ENCODE measurements at places on chromosomes 16 and 17.
A peak's percentile ranks its signal among the peaks of the same experiment; 100 is the strongest.

- DNase-seq, result no peak
Measured at GRCh38 chr16:426115-426905, 861 bp downstream of the RAB11FIP3 start.

- no peak for DNase-seq
Measured at GRCh38 chr16:20175358-20175757, 101.7 kb upstream of the GPR139 start.

DNA sequence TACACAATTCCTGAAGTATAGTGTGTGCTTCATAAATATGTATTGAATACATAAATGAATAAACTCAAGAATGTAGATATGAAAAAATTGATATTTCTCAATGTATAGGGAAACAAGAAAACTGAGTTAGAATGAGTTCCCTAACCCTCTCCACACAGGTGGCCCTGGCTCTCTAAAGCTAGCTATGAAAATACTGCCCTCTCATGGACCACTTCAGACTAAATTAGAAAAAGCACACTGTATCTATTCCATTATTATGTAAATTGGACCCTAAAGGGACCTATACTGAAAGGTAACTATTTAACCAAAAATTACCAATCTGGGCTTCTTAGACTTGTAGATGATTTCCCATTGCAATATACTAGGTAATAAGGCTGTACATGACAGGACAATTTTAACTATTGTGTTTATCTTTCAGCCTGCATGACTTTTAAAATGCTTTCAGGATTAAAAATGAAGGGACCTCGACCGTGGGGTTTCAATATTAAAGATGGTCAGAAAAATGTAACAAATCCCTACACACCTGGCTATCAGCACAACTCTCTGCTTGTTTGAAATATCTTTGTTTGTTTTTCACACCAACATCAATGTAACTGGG lies 672.5 kb upstream of the KIF2B start:
- no peak for DNase-seq

DNA sequence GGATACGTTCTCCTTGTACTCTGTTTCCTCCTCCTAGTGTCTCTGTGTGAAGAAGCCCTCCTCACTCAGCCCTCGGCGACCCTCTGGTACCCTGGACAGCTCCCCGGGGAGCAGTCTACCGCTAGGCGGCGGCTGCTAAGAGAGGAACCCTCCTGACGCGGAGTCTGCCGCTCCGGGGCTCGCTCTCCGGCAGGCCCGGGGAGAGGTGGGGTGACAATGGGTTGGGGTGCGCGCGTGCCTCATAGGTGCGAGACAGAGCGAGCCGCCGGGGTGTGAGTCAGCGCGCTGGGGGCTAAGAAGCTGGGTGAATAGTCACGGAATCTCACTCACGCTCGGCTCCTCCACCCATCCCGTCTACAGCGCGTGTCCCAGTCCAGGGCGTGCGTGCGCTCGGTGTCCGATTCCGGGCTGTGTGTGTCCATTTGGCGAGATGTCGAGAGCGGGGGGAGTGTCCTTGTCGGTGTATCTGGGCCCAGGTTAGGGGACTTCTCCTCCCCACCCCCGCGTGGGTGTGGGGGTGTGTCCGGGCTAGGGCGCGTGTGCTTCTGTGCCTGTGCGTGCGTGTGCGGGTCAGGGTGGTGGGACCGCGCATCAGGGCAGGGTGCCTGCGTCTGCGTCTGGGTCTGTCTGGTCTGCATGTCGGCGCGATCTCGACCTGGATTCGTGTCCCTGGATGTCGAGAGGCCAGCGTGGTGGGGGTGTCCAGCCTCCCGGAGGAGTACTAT lies 577 bp upstream of the HS3ST2 start:
- DNase-seq, result no peak

GRCh38 chr17:33647956-33648355 lies 354.9 kb upstream of the ASIC2 start:
- DNase-seq, result no peak

GRCh38 chr17:33002246-33002645 lies 10.6 kb downstream of the SPACA3 start:
- no peak for DNase-seq

DNA sequence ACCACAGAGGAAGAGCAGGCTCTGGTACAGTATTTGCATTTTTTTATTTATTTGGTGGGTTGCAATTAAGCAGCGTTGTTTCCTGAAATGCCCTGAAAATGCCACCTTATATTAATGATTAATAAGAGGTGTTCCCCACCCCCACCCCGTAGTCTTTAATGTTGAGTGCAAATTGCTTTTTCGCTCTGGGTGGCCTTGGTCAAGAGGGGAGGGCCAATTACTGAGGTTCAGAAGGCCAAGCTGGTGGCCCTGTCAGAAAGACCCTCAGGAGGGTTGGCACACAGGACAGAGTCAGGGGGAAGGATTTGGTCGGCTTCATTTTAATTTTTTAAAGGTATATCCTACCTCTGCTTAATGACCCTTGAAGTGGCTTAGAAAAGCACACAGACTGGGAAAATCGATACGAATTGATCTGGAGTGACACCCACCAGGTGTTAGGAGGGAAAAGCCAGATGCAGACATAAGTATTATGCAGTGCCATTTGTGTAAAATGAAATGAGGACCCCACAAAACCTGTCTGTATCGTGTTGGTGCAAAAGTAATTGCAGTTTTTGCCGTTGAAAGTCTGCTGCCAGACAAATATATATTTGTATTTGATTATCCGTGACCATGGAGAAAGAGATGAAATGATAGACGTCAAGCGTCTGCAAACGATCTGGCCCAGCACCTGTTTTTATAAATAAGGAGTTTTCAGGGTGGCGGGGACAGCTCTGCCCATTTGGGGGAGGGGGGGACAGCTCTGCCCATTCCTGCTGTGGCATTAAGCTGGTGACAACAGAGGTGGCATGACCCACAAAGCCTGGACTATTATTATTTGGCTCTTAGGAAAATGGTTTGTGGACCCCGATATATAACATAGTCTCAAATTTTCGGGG lies 143.8 kb upstream of the PLCG2 start:
- DNase-seq, result no peak

GRCh38 chr16:81885976-81886586 lies 107.0 kb downstream of the PLCG2 start:
- no peak for DNase-seq

GRCh38 chr16:77373726-77374125 lies 61.1 kb downstream of the ADAMTS18 start:
- no peak for DNase-seq

- no peak for DNase-seq
Measured at GRCh38 chr17:39612291-39612894, 4.7 kb upstream of the NEUROD2 start.

DNA sequence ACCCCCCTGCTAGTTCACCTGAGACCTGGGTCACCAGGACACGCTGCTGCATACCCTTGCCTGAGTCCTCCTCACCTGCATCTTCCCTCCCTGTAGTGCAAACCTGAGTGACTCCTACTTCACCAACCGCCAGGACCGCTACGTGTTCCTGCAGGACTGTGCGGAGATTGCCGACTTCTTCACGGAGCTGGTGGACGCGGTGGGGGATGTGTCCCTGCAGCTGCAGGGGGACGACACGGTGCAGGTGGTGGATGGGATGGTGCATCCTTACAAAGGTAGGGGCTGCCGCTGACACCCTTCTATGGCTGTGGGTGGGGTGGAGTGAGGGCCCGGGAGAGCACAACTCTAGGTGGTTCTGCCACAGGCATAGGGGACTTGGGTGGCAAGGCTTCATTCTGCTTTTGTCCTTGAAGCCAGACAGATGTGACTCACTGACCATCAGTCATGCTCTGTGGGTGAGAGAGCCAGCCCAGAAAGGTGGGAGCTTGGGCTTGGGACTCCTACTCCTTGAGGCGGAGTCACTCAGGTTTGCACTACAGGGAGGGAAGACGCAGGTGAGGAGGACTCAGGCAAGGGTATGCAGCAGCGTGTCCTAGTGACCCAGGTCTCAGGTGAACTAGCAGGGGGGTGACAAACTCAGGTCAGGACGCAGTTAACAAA lies 22.3 kb downstream of the PGS1 start:
- no peak for DNase-seq

DNA sequence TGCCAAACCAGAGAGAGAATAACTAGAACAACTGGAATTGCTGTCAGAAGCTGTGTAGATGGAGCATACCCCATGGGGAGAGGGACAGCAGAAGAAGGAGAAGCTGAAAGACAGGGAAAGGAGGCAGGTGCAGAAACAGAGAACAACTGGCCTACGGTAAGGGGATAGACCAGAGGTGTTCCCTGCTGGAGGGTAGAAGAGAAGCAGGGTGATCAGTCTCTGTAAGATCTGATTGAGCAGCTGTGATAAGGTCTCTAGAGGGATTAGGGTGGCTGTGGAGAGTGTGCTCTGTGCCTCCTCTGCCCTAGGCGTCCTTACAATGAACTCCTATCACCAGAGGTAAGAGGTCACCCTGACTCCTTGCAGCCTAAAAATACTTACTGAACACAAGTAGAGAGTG lies 30.4 kb upstream of the HS3ST3B1 start:
- DNase-seq, result no peak

- no peak for DNase-seq
Measured at GRCh38 chr16:78297066-78297666, 197.7 kb downstream of the WWOX start.

GRCh38 chr17:21199856-21200255 lies 14.1 kb downstream of the TMEM11 start:
- DNase-seq, result no peak

- DNase-seq, result no peak
Measured at GRCh38 chr17:41621916-41622315, 2.5 kb downstream of the KRT17 start.

DNA sequence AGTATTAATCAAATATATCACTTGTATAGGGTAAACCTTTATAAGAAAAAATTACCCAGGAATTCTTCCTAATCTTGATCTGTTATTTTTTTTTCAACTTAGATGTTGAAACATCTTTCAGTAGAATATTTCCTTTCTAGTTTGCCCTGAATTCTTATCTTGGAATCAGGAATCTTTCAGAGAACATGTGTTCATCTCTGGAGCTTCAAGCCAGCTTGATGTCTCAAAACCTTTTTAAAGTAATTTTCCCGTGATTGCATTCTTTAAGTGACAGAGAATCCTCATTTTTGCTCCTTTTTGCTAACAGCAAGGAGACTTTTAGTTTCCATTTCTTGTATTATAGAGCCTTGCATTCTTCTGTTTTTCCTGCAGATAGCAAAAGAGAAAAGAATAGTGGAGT lies 90.8 kb downstream of the ELAC2 start:
- DNase-seq, result no peak

- DNase-seq, result no peak
Measured at GRCh38 chr17:57900991-57901743, 51.3 kb upstream of the MRPS23 start.

DNA sequence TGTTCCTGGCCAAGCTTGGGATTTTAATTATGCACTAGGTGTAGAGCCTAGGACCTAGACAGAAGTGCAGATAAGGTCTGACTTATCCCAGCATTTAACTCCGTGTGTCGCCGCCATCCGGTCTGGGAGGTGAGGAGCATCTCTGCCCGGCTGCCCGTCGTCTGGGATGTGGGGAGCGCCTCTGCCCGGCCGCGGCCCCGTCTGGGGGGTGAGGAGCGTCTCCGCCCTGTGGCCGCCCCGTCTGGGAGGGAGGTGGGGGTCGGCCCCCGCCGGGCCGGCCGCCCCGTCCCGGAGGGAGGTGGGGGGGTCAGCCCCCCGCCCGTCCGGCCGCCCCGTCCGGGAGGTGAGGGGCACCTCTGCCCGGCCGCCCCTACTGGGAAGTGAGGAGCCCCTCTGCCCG lies 7.1 kb upstream of the B4GALNT2 start:
- DNase-seq, result no peak

DNA sequence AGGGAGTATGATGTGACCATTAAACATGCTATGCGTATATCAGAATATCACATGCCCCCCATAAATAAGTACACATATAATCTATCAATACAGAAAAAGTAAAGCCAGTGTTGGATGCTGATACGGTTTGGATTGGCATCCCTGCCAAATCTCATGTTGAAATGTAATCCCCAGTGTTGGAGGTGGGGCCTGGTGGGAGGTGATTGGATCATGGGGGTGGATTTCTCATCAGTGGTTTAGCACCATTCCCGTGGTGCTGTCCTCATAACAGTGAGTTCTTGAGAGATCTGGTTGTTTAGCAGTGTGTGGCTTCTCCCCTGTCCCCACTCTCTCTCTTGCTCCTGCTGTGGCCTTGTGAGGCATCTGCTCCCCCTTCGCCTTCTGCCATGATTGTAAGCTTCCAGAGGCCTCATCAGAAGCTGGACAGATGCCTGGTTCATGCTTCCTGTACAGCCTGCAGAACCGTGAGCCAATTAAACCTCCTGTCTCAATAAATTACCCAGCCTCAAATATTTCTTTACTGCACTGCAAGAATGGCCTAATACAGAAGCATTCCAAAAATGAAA lies 88.9 kb downstream of the AATF start:
- no peak for DNase-seq

- peak; percentile 37 for DNase-seq
Measured at GRCh38 chr16:30491744-30492308, 19.3 kb downstream of the ITGAL start.

- DNase-seq, result no peak
Measured at GRCh38 chr16:76926595-76926994, 264.4 kb upstream of the MON1B start.

DNA sequence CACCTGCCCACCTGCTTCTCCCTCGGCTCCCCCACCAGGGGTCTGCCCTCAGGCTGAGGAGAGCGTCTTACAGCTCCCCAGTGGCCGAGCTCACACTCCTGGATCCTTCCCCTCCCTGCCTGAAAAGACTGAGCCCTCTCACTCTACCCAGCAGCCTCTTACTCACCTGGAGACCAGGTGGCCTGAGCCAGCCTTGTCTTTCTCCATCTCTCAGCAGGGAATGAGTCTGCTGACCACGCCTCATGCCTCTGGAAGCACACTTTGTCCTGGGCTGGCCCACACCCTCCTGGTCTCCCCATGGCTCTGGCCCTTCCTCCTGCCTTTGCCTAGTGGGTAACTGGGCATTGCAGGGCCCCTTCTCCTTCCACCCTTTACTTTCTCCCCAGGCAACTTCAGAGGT lies 177.2 kb downstream of the ENGASE start:
- no peak for DNase-seq

GRCh38 chr17:68539548-68540467 lies 27.6 kb downstream of the PRKAR1A start:
- DNase-seq, result peak; percentile 21

DNA sequence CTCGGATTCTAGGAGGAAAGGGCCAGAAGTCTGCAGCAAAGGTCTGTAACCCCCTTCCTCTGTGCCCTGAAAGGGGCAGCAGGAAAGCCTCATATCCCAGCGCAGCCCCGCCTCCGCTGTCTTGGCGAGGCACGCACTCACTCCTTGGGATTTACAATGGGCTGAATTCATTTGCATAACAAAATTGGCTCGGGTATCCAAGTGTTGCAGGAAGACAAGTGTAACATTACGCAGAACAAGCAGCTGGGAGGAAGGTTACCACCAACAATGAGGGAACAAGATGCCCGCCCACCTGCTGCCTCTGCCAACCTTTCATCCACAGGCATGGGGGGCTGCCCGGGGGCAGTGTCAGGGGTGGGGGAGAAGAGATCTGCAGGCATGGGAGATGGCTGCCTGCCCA lies 130.4 kb downstream of the MRM1 start:
- DNase-seq, result no peak

DNA sequence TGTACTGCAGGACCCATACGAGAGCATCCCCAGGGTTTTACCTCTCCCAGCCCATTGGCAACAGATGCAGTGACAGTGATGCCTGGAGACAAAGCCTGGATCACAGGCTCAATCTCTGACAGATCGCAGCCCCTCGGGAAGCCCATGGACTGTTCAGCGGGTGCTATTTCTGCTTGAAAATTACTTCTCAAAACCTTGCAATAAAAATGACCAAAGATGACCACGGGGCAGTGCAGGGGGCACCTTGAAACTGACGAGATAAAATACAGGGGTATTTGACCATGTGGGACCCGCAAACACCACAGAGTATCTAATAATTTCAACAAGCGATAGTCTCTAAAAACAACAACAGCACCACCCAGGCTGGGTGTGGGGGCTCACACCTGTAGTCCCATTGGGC lies 118.3 kb downstream of the C16orf95 start:
- no peak for DNase-seq

All from fibroblast of the conjunctiva (primary cell).